ENCODE measurements at places on chromosomes 5 and 9.

- DNase-seq: no peak
Observed at GRCh38 chr9:124242331-124243194, 15.2 kb upstream of the NEK6 start.

DNA sequence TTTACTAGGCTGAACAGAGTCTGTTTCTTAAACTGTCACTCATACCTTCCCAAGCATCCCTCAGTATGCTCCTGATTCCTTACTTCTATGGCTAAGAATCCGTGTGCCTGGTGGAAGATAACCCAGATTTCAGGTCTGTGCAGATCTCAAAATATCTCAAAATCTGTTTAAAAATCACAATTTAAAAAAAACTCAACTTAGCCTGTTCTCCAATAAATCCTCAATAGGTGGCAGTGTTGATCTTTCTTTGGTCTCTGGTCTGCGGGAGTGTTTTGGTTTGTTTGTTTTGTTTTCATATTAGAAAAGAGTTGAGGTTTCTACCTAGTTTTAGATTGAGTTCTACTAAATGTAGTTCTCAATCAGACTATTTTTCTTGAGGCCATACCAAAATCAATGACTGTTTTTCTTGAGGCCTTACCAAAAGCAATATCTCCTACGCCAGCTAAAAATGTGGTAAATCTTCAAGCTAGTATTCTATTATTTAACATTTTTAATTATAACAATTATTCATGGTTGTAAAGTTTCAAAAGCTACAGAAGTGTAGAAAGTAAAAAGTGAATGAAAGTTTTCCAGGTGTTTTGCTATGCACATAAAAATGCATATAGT is 57.9 kb downstream of the TGFBR1 start:
- peak; percentile 43 for DNase-seq

- no peak for DNase-seq
Observed at GRCh38 chr5:609506-609905, 2.6 kb upstream of the CEP72 start.

GRCh38 chr5:131381021-131381420 is 117.2 kb downstream of the CDC42SE2 start:
- no peak for DNase-seq

DNA sequence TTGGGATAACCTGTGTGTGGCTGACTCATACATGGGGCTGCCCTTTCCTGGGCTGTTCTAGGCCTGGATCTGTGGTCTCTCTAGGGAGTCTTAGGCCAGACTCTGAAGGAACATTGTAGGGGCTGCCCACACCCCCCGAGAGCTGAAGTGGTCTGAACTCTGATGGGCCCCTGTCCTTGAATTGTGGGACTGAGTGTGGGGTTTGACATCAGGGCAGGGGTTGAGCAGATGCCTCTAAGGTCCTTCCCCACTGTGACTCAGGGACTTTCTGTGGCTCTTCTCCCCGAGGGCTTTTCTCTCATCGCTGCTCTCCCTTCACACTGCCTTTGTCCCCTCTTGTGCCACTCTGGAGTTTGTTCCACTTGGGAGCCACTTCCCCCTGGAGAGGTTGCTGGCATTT is 215.0 kb downstream of the MELK start:
- no peak for DNase-seq

DNA sequence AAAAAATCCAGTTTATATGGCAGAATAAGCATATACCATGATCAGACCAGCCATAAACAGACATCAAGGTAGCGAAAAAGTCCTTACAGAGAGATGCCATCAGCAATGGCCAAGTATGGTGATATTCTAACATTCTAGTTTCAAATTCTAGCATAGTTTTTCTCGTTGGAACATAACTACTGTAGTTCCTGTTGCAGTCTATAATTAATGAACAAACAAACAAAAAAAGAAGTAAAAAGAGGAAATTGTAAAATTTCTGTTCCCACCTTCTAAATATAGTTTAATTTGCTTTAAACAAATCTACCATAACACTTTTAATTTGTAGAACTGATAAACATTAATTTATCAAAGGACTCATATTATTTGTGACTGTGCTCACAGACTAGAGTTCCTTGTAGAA is 9.9 kb upstream of the CD180 start:
- no peak for DNase-seq

DNA sequence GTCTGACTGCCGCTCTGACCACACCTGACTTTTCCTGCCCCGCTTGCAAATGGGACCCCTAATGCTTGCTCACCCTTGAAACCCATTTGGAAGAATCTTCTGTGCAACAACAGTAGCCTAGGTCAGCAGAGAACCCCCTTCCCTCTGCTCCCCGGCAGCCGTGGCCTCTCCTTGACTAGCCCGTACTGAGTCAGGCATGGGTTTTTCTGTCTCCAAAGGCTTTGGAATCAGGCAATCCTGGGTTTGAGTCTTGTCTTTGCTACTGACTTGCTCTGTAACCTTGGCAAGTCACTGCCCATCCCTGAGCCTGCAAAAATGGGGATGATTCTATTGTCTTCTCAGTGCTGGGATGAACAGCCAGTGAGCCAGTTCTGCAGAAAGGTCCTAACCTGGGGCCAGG is 135.4 kb downstream of the RGS3 start:
- no peak for DNase-seq

DNA sequence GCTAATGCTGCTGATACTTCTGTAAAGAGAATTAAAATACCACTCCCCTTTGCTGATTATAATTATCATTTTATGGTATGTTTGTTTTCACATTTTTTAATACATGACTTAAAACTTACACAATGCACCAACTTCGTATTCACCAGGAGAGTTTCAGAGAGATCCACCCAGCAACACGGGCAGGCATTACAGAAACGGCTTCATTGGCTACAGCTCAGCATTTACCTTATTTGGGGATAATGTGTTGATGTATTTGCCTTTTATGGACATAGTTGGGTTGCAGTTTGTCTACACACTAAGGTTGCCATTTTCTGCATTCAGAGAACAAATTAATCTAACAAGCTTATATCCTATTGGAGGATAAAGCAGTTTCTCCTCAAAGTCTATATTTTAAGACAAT is 423.6 kb downstream of the PRDM9 start:
- no peak for DNase-seq

GRCh38 chr5:122612901-122613300 is 162.0 kb upstream of the SNX2 start:
- DNase-seq: no peak

DNA sequence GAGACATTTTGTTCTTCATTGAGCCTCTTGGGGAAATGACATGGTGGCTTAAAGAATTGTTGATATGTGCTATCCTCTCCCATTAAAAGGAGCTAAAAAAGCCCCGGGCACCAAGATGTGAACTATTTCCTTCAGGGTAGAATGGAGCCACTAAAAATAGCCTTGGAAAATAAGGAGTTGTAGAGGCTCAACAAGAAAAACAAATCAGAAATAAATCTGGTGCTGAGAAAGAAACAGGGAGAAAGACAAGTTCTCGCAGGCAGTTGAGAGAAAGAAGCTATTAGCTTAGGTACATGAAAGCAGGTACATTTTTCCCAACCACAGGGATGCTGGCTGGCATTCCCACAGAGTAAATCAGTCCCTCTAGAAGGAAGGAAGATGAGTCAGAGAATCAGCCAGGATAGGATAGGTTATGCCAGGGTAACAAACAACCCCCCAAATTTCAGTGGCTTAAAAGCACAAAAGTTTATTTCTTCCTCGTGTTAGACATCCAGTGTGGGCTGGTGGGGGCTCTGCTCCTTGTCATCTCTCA is 134.6 kb upstream of the ADRA1B start:
- no peak for DNase-seq

- DNase-seq: no peak
Observed at GRCh38 chr5:159341145-159341544, 10.9 kb upstream of the IL12B start.

GRCh38 chr5:34510002-34510401 is 146.1 kb upstream of the RAI14 start:
- no peak for DNase-seq

- no peak for DNase-seq
Observed at GRCh38 chr5:16983972-16984371, 47.9 kb upstream of the MYO10 start.

GRCh38 chr9:8356406-8356805 is 556.8 kb upstream of the DMAC1 start:
- DNase-seq: no peak

- DNase-seq: no peak
Observed at GRCh38 chr9:70607329-70607728, 192.9 kb upstream of the KLF9 start.

GRCh38 chr5:178240766-178241165 is 8.2 kb upstream of the PHYKPL start:
- no peak for DNase-seq

DNA sequence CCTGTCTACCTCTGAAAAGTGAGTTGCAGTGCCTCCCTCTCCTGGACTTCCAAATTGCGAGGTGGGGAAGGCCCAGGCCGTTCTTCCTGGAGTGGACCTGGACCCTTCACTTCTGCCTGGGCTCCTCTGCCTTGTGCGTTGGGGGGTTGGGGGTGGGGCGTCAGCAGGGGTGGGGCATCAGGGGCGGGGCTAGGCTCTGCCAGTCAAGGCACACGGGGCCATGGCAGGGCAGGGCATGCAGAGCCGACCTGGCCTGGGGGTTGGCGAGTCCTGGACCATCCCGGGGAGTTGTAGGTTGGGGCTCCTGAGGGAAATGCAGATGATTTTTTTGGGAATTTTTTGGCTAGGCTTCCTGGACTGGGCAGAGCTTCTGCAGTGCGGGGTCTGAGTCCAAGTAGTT is 87.1 kb downstream of the EHMT1 start:
- no peak for DNase-seq
